Stimulated activated CD4-positive, alpha-beta T cell treated with anti-CD3 and anti-CD28 coated beads, Interleukin-4, amount 100 ng/mL, for 1 hour (primary cell): ENCODE measurements at places on chromosomes 7 and 10.

DNA sequence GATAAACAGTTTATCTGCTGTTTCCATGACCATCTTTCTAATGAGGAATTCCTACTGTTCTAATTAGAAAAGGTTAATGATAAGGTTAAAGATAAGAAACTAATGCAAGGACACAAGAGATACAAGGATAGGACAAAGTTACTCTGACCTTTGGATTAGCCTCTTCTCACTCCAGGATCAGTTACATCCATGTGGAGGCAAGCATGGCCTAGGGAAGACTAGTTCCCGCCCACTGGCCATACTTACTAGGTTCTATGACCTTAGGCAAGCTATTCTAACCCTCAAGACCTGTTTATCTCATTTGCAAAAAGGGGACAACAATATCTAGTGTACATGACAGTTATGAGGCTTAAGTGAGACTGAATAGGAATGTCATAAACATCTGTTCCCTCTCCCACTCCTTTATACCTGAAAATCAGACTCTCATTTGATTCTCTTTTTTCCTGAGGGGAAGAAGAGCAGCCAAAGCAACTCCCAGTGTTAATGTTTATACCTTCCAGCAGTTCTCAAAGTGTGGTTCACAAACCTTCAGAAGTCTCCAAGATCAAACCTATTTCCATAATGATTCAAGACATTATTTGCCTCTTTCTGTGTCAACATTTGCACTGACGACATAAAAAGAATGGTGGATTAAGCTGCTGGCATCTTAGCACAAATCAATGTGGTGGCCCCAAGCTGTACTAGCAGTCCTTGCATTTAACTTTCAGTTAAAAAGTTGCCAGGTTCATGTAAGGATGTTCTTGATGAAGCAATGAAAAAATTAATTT lies 72.0 kb downstream of the SRPK2 start:
- DNase-seq, result no peak

DNA sequence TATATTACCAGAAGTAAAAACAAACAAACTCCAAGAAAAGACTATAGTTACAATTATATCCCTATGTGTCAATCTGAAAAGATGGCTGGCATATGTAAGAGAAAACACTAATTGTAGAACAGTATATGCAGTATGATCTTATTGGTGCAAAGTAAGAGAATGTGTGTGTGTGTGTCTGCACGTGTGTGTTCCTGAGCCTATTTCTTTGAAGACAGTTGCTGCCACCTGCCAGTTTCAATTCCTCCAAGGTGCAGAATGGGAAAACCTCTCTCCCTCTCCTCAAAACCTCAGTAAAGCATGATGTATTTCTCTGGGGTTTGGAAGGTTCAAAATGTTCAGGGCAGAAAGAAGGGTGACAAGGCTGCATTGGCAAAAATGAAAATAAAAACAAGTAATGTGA lies 8.8 kb upstream of the SFTPA1 start:
- no peak for DNase-seq

GRCh38 chr7:121212036-121212435 lies 116.8 kb upstream of the WNT16 start:
- no peak for DNase-seq

GRCh38 chr7:155701972-155702544 lies 57.6 kb downstream of the RBM33 start:
- no peak for DNase-seq

GRCh38 chr7:98249106-98249505 lies 2.9 kb downstream of the TECPR1 start:
- DNase-seq, result no peak

- no peak for DNase-seq
Observed at GRCh38 chr7:32071466-32072091, 1.4 kb upstream of the PDE1C start.

DNA sequence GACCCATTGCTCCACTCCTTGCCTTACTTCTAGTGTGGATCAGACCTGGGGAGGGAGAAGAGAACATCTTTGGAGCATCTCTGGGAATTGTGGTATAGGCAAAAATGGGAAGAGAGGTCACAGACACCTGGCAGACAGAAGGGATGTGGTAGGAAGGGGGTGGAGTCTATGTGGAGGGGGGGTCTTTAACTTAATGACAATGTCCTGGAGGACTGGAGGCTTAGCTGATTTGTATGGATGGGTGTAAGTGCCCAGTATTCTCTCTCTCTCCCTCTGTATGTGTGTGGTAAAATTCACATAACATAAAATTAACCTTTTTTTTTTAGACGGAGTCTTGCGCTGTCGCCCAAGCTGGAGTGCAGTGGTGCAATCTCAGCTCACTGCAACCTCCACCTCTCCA lies 3.1 kb upstream of the LDB1 start:
- DNase-seq, result no peak

- DNase-seq, result no peak
Observed at GRCh38 chr7:37320848-37321468, 127.7 kb downstream of the ELMO1 start.

DNA sequence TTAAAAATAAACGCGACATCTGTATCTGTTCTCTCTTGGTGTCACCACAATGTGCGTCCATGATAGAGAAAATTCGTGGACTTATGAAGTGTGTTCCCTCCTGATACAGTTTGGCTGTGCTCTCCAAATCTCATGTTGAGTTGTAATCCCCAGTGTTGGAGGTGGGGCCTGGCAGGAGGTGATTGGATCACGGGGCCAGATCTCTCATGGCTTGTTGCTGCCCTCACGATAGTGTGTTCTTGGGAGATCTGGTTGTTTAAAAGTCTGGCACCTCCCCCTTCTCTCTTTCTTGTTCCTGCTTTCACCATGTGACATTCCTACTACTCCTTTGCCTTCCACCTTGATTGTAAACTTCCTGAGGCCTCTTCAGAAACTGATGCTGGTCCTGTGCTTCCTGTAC lies 229.4 kb upstream of the MYO3A start:
- no peak for DNase-seq

DNA sequence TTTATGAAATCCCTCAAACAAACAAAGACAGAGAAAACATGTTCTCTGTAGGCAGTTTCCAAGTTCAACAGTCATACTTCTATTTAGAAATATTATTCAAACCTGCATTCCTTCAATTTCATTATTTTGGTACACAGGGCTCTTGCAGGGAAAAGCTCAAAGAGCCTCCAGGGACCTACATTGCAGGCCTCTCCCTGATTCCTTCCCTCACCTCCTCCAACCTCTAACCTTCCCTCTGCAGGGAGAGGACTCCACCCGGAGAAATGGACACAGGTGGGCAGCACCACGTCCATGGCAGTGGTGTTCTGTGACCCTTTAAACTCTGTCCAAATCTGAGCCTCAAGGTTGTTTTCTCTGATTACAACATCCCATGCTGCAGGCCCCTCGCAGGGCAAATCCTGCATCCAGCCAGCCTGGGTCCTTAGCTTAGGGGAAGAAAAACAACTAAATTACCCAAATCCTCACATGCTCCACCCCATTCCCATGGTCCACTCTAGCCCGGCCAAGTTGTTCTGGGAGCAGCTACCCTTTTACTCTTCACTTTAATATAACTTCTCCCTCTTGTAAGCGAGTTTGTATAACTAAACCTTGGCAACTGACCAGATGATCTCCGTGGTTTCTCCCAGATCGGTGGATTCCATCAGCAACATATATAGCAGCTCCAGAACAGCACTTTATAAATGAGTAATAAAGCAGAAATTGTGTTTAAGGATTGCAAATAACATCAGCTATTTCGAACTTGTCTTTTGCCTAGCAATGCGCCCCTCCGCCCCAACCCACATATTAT lies 129.8 kb downstream of the CUBN start:
- DNase-seq, result no peak

GRCh38 chr10:110209454-110209925 lies 2.1 kb downstream of the MXI1 start:
- DNase-seq, result peak; percentile 72

DNA sequence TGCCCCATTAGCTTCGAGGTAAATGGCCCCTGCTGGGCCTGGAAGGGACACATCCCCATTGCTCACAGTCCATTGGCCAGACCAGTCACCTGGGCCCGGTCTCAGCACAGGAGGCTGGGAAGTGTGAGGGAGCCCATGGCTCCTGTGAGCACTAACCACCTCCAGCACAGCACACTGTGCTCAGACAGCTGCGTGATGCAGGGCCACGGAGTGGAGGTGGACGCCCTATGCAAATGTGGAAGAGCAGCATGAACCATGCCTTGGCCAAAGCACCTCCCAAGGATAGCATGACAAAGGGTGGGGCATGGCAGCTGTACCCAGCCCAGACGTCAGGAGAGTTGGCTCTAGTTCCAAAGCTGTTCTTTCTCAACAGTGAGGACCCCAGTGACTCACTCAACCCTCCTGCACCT lies 120.1 kb upstream of the ZMIZ1 start:
- no peak for DNase-seq

- DNase-seq, result no peak
Observed at GRCh38 chr7:28106321-28106829, 74.2 kb downstream of the JAZF1 start.

- peak; percentile 33 for DNase-seq
Observed at GRCh38 chr10:123614888-123615287, 51.3 kb upstream of the GPR26 start.

DNA sequence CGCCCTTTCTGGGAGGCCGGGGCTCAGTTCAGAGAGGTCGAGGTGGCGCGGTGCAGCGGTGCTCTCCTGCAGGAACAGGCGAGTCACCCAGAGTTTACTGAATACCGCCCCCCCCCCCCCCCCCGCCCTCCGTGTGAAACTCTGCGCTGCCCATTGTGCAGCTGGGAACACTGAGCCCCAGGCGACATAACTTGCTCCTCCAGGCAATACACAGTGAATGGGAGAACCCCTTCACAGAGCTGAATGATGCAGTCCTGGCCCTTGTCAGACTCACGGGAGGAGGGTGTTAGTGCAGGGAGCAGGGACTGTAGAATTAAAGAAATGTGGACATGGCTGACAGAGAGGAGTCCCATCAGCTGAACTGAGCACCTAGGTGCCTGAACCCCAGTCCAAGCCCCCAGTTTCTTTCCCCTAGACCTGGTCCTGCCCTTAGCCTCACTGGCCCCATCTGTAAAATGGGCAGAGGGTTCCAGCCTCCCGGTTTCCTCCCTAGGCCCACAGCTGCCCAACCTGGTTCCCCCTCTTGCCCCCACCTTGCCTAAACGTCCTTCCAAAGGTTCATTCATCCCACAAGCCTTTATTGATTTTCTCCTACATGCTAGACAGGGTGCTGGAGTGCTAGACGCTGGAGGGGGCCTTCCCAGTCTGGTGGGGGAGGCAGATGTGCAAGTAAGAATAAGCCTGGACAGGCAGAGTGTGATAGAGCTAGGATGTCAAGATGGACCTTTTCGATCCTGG lies 869 bp upstream of the LOXL4 start:
- no peak for DNase-seq

DNA sequence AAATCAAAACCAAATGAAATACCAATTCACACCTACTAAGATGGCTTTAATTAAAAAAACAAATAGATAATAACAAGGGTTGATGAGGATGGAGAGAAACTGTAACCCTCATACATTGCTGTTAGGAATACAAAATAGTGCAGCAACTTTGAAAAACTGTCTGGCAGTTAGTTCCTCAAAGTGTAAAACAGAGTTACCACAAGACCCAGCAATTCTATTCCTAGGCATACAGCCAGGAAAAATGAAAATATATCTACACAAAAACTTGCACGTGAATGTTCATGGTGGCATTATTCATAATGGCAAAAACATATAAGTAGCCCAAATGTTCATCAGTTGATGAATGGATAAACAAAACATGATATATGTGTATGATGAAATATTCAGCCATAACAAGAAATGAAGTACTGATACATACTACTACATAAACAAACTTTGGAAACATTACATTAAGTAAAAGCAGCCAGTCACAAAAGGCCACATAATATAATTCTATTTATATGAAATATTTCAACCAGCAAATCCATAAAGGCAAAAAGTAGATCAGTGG lies 83.5 kb downstream of the BRAF start:
- DNase-seq, result no peak

DNA sequence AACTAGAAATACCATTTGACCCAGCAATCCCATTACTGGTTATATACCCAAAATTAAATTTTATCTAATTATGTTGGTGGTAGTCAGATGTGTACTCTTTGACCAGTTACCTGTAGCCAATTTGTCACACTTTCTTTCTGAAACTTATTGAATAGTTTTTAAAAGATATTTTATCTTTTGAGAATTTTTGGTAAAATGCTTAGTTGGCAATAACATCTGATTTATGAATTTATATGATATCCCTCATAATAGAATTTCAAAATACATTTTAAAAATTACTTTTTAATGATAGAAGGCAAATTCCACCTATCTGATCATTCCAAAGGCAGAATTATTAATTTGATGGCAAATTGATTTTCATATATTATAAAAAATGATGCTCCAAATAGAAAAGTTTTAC lies 569.3 kb downstream of the ATRNL1 start:
- no peak for DNase-seq

DNA sequence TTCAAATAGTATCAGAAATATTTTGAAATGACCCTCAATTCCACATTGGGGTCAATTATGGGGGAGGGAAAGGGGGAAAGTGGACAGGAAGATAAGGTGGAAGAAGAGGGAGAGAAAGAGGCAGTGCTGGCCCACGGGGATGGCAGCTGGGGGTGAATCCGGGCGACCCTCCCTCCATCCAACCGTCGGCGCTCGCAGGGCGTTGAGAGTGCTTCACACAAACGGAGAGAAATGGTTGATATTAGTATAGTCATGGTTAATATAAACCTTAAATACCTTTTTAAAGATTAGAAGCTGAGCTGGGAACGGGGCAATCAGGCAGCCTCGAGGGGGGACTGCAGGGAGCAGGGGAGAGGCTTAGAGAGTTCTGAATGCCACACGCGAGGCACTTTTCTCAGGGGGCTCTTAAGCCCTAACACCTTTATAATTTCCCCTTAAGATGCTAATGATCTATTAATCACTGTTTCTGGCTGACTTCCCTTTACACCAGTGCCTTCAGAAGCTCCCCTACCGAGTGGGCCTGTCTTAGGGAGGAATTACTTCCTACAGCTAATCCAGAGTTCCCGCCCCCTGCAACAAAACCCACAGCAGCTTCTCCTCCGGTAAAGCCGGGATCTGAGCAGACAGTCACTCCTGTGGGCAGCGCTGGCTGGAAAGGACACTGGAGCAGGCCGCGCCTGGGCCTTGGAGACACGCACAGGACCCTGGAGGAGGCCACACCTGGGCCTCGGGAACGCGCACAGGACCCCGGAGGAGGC lies 39.5 kb downstream of the PRKAG2 start:
- no peak for DNase-seq

GRCh38 chr10:29319205-29319781 lies 30.4 kb downstream of the LYZL1 start:
- DNase-seq, result no peak

DNA sequence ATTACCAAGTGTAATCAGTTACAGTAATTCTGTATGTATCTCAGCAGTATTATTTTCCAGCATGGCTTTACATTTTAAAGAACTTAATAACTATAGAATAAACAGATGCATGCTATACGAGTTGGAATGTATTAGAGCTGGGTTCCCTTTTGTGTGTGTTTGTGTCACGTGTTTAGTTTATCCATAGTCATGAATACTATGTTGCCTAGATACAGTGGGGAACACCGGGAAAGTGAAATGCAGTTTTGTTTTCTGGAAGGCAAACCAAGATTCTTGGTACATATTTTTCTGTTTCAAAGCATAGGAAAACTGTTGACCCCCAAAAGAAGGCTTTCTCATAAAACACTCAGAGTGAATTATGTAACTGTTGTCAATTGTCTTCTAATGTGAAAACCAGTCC lies 119.0 kb downstream of the FANK1 start:
- no peak for DNase-seq

GRCh38 chr10:11106621-11107374 lies 89.1 kb downstream of the CELF2 start:
- no peak for DNase-seq

GRCh38 chr10:4519658-4520402 lies 306.2 kb upstream of the AKR1E2 start:
- DNase-seq, result no peak

- no peak for DNase-seq
Observed at GRCh38 chr10:71025535-71025934, 137.2 kb upstream of the PCBD1 start.
